Stimulated activated CD8-positive, alpha-beta memory T cell treated with anti-CD3 and anti-CD28 coated beads, Interleukin-4, amount 100 ng/mL, for 4 hours (primary cell): ENCODE measurements at places on chromosomes 2 and 18.

GRCh38 chr18:10912790-10913545 is 236.4 kb downstream of the PIEZO2 start:
- no peak for DNase-seq

- DNase-seq, result no peak
Measured at GRCh38 chr18:73752965-73753364, 394.7 kb downstream of the FBXO15 start.

GRCh38 chr2:197256021-197256420 is 54.6 kb downstream of the ANKRD44 start:
- no peak for DNase-seq

DNA sequence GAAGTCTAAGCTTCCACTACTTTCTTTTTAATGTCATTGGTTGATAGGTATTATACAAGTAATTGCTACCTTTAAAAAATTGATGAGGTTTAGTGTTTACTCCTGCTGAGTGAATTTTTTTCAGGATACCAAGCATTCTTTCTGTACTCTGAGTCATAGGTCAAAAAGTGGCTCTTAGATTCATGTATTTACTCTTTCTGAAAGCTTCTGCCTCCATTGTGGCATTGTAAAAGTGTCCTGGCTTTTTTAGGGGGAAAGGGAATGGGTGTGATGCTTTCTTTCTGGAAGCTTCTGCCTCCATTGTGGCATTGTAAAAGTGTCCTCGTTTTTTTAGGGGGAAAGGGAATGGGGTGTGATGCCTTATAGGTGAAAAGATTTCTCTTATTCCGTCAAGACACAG is 286.5 kb downstream of the LPIN1 start:
- DNase-seq, result no peak

GRCh38 chr2:190407246-190407661 is 901 bp upstream of the MFSD6 start:
- DNase-seq, result no peak

- DNase-seq, result no peak
Measured at GRCh38 chr18:73023975-73024374, 156.2 kb upstream of the NETO1 start.

DNA sequence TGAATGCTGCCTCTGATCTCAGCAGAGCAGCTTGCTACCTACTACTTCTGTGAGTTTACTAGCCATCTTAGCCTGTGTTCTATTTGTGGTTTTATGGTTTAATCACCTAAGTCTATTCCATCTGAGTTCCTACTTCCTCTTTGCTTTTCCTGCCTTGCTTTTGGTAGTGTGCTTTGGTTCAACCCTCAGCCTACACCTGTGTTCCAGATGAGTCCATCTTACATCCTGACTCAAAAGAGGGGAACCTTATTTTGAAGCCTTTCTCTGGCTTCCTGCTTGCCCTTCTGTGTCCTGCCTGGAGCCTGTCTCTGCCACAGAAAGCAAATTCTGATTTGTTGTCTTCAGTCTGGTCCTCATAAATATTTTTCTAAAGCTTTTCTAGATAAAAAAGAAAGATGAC is 530.3 kb upstream of the MEX3C start:
- no peak for DNase-seq

GRCh38 chr2:76737607-76738006 is 784.6 kb downstream of the LRRTM4 start:
- no peak for DNase-seq

DNA sequence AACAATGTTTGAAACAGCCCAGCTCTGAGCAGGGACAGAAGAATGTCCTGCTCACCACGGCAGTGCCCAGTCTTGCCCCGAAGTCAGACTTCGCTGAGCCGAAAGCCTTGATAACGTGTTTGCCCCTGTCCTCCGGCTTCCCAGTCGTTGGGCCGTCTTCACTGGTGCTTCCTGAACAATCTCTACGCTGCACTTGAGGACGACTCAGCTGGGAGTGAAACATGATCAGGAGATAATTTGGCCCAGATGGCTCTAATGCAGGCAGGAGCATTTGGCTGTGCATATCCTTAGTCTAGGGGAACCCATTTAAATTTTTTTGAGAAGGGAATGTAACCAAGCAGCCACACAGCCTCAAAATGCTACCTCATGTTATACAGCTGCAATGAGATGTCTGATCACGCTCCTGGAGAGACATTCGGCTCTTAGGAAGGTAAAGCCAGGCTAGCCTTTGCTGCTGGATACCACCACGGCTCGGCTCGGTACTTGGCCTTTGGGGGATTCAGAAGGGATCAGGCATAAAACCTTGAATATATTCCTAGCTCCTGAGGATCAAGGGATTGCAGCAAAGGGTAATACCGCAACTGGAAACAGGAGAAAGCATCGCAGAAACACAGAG is 43.6 kb downstream of the FECH start:
- DNase-seq, result no peak

- no peak for DNase-seq
Measured at GRCh38 chr2:126782648-126783047, 116.0 kb upstream of the TEX51 start.
